Cortex of kidney (tissue), 1 donor: ENCODE measurements at places on chromosomes 6 and 20.

DNA sequence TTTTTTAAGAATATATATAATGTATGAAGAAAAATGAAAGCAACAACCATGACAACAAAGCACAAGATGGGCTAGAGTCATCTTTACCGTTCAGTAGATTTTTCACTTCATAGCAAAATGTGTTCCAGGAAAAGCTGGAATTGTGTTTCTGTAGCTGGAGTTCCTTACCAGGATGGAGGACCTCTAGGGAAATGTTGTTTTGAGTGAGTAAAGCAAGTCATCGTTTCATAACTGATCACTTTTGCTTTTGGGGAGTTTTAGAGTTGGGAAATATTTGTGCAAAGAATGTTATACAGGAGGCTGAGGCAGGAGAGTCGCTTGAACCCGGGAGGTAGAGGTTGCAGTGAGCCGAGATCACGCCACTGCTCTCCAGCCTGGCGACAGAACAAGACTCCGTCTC, 151.6 kb downstream of the SASH1 start:
- no peak for DNase-seq

DNA sequence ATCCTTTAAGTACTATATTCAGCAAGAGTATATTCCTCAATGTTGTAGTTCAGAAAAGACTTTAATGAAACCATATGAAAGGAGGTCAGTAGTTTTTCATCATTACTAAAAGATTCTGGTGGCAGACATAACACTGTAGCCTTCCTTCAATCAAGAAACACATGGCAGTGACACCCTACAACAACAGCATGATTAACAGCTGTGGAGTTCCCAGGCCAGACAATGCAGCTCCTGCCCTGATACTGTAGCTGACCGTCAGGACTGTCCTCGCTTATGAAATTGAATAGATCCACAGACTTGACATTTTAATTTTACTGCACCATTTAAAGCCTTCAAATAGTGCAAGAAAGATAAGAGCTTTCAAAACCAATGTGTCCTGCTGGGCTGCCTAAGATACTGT, 43.6 kb downstream of the USP45 start:
- no peak for DNase-seq

DNA sequence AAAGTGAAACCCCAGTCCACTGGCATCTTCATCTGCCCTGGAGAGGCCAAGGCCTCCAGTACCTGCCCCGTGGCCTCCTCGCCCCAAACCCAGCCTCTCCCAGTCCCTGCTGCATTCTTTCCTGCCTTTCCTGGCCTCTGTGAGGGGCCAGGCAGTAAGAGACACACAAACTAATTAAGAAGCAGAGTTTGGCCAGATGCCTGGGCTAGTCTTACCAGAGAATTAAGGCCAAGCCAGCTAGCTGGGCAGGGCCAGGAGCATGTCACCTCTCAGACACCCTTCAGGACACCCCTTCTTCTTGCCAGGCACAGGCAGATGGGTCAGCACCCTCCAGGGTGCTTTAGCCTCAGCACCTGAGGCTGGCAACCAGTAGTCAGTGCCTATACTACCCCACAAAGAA, 2.4 kb downstream of the MDGA1 start:
- DNase-seq: no peak

GRCh38 chr6:153096792-153097191, 34.3 kb downstream of the RGS17 start:
- no peak for DNase-seq

- DNase-seq: no peak
Measured at GRCh38 chr6:169978615-169979161, 227.3 kb downstream of the ERMARD start.

DNA sequence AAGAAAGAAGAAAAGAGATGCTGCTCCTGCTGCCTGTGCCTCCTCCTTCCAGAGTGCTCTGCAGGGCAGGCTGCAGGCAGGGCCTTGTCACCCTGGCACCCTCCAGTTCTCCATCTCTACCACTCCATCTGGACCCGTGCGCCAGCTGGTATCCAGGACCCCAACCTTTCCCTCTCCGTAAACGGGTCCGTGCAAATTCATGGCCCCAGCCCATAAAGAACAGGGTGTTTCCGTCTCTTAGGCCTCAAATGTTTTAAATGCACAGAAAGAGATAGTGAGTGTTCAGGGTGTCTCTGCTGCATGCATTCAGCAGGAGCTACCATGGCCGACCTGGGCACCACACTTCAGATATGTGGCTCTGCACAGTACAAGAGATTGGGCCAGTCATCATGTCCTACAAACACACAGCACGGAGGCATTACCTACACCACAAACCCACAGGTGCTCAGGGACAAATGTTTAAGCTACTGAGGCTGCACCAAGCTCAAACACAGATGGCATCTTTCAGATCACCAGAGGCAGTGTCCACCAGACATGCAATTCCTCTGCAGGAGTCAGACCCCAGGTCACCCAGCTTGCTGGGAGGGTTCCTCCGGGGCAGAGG, 258.1 kb downstream of the DLL1 start:
- DNase-seq: no peak

GRCh38 chr20:5886788-5887187, 63.5 kb downstream of the TRMT6 start:
- DNase-seq: no peak

- no peak for DNase-seq
Measured at GRCh38 chr20:33842346-33842745, 31.2 kb downstream of the CHMP4B start.

DNA sequence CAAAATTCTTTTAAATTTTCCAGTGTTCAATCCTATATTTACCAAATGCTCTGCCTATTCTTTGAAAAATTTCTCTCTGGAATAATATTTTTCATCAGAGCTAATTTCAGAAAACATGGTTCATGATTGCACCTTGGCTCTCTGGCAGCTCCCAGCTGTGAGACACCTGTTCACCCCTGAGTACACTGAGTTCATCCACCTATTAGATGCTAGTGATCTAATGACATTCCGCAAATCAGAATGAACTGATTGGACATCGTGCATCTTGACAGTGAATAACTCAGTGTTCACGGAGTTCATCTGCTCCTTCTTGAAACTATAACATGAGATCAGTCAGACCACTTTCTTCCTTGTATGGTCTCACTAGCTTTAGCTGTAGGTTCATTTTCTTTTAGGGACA, 3.9 kb upstream of the SHPRH start:
- DNase-seq: no peak

DNA sequence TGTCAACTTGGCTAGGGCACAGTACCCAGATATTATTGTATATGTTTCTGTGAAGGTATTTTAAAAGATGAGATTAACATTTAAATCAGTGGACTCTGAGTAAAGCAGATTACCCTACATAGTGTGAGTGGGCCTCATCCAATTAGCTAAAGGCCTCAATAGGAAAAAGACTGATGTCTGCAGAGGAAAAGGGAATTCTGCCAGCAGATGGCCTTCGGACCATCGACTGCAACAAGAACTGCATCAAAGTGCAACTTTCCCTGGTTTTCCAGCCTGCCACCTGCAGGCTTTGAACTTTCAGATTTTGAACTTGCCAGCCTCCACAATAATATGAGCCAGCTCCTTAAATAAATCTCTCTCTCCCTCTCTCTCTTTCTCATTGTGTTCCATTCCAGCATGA, 80.5 kb downstream of the IMPG1 start:
- no peak for DNase-seq

GRCh38 chr6:165766457-165766856, 103.4 kb upstream of the PDE10A start:
- DNase-seq: no peak

DNA sequence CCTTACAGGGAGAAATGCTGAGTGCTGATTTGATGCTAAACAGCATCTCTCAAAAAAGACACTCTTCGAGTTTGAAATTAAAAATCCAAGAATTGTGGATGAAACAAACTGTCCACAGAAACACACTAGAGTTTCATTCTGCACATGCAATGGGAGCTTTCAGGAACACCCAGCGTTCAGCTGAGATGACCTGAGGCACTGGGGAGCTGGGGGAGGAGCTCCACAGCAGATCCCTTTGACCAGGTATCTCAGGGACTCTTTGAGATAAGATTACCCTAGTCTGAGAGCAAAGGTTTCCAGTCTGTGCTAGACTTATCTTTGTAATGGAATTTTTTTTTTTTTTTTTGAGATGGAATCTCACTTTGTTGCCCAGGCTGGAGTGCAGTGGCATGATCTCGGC, 70.8 kb upstream of the AGPAT4 start:
- DNase-seq: no peak

DNA sequence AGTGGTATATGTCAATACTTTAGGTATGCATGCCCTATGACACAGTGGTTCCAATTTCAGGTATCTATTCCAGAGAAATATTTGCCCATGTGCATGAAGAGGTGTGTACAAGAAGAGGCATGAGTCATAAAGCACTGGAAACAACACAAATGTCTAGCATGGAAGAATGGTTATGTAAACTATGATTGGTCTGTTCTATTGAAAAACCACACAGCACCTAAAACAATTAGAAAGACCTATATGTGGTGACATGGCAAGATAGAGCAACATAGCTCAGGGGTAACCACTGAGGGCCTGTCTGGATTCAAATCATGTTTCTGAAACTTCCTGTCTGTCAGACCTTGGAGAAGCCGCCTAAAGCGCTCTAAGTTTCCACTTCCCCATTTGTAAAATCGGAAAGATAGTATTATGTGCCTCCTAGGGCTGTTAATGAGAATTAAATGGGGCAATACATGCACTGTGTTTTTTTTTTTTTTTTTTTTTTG, 76.0 kb upstream of the SHLD1 start:
- no peak for DNase-seq
